Dorsolateral prefrontal cortex (tissue), 122 donors: ENCODE measurements at places on chromosomes 3 and 15. TPM values are rescaled to one million over a fixed set of nuclear protein-coding genes. Genes with fewer than 3 reads are reported as not detected.

Gene PLOD2
- 24.4 TPM for total RNA-seq

Gene ISY1
- 17.6 TPM for total RNA-seq

Gene TRH
- 0.86 TPM for total RNA-seq

Gene PLA1A
- total RNA-seq: 7.8 TPM

Gene IGSF11
- 39.1 TPM for total RNA-seq

DNA sequence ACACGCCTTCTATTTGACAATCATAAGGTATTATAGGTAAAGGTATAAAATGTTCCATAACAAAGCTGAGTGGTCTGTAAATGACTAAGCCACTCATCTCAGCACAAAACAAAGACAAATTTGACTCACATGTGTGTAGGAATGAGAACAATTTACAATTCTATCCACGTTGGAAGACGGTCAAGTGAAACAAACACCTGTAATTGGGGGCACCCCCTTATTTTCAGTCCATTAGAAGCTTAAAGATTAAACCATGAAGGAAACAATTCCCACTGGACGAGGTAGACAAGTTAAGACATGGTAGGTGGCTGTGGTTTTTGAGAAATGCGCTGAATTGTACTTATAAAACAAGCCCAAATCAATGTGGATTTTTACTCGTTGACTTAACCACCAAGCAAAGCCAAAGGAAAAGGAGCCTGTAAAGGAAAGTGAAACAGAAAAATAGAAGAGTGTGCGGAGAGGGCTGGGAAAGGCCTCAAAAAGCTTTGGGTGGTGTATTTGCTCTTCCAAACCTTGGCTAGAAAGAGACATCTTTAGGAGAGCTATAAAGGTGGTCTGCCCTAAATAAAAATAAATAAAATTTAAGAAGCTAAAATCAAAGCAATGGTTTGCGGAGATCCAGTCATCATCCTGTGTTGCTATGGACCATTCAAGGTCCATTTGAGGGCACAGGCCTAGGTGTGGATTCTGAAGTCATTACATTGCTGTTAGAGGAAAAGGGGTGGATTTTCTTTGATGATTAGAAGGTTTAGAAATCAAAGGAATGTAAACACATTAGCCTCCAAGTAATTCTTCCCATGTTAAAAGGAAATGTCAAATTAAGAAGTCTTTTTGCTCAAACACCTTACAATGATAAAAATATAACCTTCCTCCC lies 135.0 kb downstream of the TFG start:
- DNase-seq: no peak

GRCh38 chr15:99578809-99579208 lies 13.0 kb downstream of the MEF2A start:
- no peak for DNase-seq

GRCh38 chr3:158086776-158087175 lies 19.4 kb downstream of the SHOX2 start:
- no peak for DNase-seq

DNA sequence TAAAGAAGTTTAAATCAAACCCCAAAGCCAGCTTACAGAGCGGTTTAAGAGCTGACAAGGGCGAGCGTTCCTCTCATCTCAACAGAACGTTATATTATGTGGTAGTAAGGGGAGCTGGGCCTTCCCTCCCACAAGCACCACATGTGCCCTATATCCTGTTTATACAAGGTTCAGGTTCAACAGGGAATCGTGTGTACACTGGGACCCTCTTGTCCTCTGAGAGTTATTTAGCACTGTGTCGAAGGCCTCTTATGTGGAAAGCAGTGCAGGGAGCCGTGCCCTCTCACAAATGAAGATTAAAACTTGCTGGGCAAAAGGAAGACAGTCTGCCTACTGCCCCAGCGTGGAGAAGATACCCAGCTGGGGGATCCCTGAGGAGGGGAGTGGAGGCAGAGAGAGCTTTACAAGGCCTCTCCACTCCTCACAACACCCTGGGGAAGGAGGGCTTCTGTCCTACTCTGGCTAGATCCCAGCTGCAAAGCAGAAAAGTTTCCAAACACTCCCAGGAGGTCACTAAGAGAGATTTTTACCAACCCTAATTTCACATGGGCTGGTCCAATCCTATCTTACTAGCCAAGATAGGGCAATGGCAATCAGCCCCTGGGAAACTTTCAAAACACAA lies 2.9 kb downstream of the TLE3 start:
- no peak for DNase-seq
